Activated CD4-positive, alpha-beta T cell treated with anti-CD3 and anti-CD28 coated beads for 1 hour (primary cell): ENCODE measurements at places on chromosomes 5 and 9.

DNA sequence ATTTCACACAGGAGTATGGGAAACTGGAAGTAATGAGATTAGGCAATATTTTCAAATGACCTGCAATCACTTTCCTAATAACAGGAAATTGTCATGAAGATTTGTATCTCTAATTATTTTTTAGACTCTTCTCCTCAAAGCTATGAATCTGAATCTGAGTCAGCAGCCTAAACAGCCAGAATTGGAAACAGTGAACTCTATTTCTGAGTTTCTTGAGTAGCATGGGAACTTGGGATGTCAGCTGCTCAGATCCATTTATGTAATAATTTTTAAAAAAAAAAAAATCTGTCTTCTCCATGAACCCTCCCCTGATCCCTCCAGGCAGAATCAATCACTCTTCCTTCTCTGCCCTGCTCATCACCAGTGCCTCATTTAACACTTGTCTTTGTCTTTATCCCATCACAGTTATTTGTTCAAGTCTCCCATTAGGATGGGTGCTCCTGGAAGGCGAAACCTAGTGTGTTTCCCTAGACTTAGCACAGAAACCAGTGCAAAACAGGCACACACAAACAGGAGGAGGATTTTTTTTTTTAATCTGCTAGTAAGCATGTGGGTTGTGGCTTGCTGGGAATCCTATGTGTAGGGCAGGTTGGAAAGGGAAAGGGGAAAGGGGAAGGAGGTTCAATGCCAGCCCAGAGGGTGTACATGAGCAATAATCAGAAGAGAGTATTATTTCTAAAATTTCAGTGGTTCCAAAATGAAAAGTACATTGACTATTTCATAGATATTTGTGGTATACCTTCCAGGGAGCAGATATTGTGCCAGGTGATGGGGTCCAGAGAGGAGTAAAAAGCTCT is 186.8 kb downstream of the TTLL11 start:
- no peak for DNase-seq

- DNase-seq = no peak
Measured at GRCh38 chr5:98865690-98866089, 63.1 kb downstream of the CHD1 start.

GRCh38 chr9:132783006-132783405 is 95.1 kb downstream of the AK8 start:
- no peak for DNase-seq

- DNase-seq = no peak
Measured at GRCh38 chr5:140005145-140005591, 37.9 kb downstream of the NRG2 start.

GRCh38 chr9:97794666-97795065 is 58.4 kb upstream of the FOXE1 start:
- no peak for DNase-seq

DNA sequence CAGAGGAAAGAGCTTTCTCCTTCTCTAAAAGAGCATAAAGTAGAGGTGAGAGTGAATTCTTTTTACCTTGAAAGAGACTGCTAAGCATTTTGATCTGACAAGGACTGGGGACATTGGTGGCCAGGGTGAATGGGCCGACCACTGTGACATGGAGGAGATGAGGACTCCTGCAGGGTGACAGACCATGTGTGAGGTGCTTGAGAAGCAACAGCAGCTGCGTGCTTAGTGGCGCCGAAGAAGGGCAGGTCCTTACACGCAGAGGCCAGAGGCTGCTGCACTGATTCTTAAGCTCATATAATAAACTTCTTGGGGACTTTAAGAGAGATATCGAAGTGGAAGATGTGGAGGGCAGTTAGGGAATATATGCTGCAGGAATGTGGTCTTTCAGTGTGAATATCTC is 8.7 kb upstream of the JAKMIP2 start:
- no peak for DNase-seq

DNA sequence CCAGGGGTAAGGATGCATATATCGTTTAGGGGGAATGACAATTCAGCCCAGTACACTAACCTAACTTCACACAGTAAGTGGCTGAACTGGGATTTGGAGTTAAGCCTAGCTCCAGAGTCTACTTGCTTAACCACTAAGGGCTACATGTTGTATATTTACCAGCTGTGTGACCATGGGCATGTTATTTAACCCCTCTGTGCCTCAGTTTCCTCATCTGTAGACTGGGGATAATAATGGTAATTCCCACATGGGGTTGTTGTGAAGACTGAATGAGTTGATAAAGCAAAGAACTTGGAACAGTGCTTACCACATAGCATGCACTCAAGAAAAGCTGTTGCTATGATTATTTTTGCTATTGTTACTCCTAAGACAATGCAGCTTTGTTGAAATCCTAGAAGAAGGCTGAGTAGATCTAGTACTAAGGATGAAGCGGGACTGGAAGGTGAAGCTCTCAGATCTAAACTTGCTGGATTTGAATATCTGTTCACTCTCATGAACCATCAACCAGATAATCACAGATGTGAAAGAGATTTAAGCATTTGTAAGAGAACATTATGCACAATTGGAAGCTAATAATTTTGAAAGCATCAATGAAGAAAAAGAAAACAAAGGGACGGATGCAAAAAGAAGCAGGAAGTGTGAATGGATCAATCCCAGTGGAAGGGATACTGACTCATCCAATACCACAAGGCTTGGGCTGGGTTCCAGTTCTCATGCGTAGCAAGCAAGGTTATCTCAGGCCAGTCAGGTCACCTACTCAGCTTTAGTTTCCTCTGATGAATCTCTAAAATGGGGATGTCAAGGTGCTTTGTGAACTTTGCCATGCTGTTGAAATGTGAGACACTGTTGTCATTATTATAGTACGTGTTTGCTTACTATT is 78.5 kb upstream of the TBC1D2 start:
- no peak for DNase-seq

DNA sequence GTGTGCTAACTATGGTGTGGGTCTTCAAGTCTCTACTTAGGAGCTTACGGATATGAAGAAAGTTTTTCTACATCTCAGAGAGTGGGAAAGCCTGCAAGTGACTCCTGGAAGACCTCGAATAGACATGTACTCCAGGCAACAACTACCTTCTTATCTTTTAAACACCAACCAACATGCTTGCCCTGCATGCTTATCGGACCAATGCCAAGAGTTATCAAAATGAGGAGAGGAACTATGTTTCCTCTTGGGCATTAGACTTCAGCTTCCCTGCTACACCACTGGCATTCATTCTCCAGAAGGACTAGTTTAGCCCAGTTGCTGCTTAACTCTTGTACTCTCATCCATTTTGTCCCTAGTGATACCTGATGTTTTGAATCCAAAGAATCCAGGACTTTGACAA is 74.7 kb upstream of the MAN2A1 start:
- no peak for DNase-seq

- DNase-seq = no peak
Measured at GRCh38 chr9:98275159-98275558, 19.7 kb upstream of the TBC1D2 start.

DNA sequence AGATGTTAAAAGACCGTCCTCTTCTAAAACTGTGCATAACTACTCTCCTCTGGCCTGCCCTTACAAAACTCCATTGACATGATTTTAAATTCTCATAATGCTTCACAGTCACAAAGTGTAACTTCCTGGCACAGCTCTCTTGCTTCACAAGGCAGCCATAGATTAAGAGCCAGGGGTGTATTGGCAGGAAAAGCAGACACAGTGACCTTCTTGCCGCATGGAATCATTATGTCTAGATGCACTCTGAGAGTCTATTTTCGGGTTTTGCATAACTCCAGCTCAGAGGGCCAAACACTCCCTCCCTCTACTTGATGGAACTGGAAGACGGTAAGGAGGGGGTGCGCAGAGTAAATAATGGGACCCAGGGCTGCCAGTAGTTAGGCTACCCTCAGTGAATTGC is 110.1 kb downstream of the MARCHF3 start:
- DNase-seq = no peak

GRCh38 chr9:75539523-75539922 is 350.9 kb upstream of the PCSK5 start:
- no peak for DNase-seq

DNA sequence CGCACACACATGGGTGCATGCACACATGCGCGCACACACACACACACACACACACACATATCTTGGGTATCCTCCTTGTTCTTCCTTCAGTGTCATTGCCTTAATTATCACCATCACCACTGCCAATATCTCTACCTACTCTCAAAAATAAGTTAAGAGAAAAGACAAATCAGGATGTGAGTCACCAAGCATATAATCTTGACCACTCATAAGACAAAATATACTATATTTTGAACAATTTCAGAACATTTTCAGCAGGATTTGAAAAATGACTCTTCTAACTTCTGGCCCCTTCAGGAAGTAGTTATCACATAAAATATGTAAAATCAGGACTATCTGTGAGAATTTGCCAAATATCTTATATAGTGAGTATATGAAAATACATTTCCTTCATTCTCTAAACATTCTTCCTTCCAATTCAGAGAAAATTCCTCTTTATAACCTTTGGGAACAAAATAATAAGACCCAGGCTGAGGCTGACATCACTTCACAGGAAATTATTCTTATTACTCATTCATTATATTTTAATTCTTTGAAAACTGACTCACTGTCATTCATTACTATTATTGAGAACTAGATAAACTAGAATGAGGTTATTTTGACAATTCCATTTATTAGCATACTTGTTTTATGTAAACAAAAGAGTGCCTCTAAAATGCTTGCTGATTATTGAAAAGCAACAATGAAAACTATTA is 772.0 kb upstream of the ACO1 start:
- no peak for DNase-seq

DNA sequence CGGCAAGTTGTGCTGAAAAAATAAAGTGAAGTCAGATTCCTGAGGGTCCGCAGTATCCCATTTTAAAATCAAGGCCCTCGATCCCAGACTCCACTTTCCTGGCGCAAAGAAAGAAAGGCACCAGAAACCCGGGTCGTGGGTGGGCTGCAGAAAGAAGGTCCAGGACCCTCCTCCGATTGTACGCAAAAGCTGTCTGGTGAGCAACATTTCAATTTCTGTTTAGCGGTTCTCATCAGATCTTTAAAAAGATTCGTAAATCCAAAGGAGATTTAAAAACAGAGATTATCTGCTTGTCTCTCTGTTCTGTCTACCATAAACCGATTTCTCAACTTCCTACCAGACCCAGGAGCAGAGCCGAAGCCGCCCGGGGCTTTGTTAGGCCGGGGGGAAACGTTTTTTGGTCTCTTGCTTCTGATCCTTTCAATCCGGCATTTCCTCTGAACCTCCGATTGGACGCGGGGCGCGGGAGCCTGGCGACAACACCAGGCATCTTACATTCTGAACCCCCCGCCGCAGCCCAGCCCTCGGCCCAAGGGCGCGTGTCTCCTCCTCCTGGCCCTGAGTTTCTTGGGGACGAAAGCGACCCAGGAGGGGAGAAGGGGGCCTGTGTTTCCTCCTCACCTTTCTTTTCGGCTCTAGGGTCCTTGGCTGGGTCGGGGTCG is 746 bp downstream of the NKX2-5 start:
- DNase-seq = no peak

DNA sequence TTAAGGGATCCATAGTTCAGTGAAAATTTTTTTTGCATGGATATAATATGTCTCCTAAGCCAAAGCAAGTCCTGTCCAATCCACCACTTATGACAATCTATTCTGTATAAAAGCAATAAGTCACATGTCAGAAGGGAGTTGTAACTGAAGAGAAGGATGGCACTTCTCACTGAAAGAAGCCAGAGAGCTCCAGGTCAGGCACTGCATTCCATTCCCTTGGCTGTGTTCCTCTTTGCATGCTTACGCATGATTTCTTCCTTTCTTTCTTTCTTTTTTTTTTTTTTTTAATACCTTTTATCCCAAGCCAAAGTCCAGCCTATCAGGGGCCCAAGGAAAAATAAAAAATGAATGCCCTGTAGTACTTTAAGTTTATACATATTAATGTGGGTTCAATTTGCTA is 39.8 kb downstream of the MAMDC2 start:
- DNase-seq = no peak

DNA sequence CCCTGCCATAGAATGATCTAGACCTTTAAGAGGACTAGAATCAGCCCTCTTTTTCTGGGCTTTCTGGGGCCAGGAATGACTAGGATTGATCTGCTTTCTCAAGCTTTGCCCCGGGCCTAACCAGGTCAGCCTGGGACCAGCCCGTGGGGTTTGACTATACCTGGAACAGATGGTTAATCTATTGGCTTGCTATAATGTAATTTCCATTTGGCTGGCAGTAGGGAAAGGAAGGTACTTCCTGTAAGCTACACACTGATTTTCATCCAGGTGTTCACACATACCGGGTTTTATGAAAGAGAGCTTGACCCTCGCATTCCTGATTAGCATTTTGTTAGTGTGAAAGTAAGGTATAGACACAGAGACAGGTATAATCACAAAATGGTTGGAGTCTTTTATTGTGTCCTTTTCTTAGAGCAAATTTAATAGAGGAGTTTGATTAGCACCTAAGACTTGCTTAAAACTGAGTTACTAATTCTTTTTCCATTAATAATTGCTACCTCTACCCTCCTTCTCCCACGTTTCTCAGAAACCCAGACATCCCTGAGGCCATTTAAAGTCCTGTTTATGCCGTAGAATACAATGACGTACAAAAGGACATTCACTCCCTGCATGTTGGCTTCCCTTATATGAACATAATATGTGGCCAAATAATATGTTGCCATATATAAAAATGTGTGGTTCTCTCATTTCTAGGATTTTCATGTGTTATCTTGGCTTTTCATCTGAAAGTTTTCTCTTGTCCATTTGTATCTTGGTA is 17.3 kb downstream of the LNPEP start:
- no peak for DNase-seq

DNA sequence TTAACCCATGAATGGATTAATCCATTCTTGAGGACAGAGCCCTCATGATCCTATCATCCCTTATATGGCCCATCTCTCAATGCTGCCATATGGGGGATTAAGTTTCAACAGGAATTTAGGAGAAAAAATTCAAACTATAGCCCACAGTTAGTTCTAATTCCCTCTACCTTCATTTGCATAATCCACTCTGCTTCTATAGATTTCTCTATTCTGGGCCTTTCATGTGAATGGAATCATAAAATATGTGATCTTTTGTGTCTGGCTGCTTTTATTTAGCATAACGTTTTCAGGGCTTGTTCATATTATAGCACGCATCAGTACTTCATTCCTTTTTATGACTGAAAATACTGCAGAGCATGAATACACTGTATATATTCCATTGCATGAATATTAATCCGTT is 55.4 kb downstream of the CTSL start:
- no peak for DNase-seq
